ENCODE measurements at places on chromosomes 2 and 18.
A peak's percentile ranks its signal among the peaks of the same experiment; 100 is the strongest.

DNA sequence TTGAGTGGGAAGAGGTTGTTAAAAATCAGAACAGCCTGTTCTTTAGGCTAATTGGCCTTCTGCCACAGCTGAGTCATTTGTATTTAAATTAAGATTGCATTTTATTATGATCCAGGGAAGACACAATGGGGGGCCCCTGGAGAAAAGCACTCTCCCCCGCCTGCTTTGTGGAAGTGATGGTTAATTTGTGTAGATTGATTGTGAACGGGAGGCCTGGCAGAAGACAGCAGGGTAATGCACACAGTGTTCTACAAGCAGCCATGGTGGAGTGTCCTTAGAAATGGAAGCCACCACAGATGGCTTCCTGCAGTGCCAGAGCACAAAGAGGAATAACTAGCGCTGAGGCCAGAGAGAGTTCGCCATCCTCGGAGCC lies 19.6 kb downstream of the RAMP1 start:
- peak; percentile 63 for DNase-seq

GRCh38 chr2:99867770-99868169 lies 274.6 kb downstream of the AFF3 start:
- DNase-seq: peak; percentile 31

DNA sequence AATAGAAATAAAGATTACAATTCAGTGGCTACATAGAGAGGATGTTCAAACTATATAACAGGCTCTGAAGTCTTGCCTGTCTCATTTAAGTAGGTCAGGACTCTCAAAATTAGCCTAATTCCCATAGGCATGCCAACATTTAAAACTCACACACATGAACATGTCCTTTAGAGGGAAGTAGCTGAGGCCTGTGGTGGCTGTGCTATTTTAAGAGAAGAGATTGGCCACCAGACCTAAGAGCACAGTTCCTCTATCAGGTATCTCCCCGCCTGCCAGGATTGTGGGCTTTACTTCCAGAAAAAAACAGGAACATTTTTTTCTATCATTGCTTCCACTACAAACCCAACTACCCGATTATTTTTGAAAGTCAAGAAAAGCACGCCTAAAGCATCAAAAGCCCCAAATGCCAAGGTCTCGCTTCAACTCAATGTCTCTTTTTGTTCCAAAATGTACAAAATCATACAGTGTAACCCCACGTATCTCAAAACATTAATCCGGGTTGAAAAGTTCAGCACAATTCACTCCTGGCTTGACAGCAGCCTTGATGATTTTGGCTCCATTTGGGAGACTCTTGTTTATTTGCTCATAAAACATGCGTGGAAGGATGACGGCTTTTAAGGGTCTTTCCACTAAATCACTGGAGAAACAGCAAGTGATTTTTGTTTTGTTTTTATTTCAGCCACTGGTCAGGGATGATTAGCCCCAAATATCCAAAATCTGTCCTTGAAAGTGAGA lies 15.3 kb downstream of the FHL2 start:
- no peak for DNase-seq

GRCh38 chr18:7596147-7596546 lies 29.0 kb downstream of the PTPRM start:
- no peak for DNase-seq

GRCh38 chr2:239193401-239193811 lies 207.4 kb downstream of the HDAC4 start:
- no peak for DNase-seq
